Stimulated activated CD4-positive, alpha-beta T cell treated with anti-CD3 and anti-CD28 coated beads, Interleukin-15, amount 100 ng/mL, for 1 hour (primary cell): ENCODE measurements at places on chromosomes 1 and 21.

DNA sequence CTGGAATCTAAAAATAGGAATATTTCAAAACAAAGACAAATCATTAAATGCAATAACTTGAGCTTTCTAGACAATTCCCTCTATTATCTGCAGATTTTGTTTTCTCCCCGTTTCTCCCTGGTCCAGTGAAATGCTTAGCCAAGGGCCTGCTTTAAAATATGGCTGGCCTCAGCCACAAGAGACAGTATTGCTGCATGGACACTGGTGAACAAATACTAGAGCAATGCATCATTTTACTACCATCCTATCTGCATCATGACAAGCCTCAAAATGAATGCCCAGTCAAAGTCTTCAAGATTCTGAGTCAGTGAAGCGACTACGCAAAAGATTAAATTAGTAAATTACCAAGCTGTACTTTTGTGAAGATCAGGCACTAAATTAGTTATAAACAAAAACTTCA, 80.5 kb downstream of the ENAH start:
- DNase-seq, result no peak

- DNase-seq, result no peak
Measured at GRCh38 chr1:245585252-245585959, 430.6 kb downstream of the KIF26B start.

DNA sequence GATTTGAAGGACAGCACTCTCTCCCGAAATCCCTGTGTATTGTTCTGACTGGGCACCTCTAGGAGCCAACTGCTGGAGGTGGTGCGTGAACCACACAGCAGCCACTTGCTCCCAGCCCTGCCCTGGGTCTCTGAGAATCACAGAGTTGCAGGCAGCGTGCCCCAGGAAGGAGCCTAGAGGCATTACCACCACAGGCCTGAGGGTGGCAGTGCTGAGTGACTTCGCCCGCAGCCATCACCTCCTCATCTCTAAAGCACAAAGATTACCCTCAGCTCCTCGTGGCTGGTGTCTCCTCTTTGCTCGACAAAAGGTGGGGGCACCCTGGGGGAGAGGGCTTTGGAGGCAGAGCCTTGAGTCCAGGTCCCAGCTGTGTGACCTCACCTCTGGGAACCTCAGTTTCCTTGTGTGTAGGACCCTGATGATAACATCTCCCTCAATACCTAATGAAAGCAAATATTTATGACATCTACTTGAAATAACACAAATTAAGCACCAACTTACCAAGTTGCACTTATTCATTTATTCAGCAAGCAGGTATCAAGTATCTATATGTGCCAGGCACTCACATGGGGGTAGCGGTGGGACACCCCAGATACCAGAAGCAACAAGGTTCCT, 86.3 kb downstream of the VWA5B1 start:
- DNase-seq, result peak; percentile 54

DNA sequence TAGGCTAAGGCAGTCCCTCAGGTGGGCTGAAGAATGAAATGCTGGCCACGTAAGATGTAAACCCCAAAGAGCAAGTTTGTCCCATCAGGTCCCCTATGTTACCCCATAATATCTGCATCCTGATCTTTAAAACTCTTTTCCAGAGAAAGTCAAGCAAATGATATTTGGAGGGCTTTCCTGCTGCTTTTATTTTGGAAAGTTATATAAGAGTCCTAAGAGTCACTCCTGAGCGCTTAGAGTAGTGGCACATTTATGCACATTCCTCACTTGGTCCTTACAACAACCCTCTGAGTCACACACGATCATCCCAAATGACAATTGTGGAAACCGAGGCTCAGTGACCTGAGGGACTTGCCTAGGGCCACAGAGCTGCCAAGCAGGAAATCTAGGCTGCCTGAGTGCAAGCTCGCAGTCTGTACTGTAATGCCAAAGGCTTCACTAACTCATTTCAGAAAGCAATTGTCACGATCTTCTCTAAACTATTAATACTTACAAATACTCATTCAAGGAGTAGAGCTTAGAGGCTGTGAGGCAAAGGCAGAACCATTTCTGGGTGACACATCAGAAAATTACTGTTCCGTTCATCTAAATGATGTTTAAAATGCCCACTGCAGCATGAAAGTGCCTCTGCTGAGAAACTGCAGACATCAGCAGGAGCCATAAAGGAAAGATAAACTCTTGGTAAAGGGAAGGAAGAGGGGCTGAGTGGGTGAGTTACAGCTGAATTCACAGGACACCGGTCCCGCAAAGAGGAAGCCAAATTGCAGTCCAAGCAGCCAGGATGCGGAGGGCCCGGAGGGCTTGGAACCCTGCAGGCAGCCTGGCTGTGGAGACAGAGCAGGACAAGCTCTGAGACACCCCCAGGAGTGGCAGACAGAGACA, 30.8 kb downstream of the CAPZB start:
- DNase-seq, result no peak

DNA sequence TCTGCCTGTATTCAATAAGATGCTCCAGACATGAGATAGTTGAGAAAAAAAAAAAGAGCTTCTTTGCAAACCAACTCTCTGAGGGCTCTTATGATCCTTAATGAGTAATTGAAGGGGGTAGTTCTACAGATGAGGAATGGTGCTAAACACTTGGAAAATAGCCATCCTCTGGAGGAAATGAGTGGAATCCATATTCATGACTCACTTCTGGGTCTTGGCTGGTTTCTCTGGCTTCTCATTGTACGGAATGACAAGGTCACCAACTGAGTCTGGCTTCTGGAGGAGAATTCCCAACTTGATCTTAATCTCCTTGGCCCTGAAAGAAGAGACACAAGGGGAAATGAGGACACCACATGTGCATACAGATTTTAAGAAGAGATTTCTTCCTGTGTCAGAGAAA, 34.7 kb downstream of the RGS5 start:
- DNase-seq, result no peak

DNA sequence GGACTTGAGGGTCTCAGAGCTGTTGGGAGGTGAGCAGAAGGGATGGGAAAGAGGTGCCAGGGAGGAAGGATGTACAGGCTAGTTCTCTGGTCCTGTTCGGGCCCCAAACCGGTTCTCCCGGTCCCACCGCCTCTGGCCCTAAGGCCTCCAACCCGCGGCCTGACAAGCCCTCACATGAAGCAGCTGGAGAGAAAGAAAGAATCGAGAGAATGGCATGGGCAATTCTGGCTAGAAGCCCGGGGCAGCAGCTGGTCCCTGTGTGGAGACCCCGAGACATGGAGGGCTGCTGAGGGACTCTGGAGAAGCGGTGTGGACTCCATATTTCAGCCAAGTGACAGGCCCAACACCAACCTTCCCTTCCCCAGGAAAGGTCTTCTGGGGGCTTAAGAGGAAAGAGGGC, 730 bp downstream of the CDC42SE1 start:
- no peak for DNase-seq

- no peak for DNase-seq
Measured at GRCh38 chr1:227732586-227733308, 2.4 kb downstream of the JMJD4 start.

DNA sequence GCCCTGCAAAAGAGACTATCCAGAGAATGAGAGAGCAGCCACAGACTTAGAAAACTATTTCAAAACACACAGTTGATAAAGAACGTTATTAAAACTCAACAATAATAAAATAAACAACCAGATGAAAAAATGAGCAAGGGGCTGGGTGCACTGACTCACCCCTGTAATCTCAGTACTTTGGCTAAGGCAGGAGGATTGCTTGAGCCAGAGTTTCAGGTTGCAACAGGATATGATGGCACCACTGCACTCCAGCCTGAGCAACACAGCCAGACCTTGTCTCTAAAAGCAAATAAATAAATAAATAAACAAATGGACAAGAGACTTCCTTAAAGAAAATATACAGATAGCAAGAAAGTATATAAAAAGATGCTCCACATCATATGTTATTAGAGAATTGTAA, 144.6 kb downstream of the LRRIQ3 start:
- no peak for DNase-seq
